ENCODE measurements at places on chromosomes 7 and 10.

- DNase-seq = peak; percentile 55
These were observed 47.5 kb upstream of the DGKB start for GRCh38 chr7:14950013-14950412.

GRCh38 chr10:1544929-1545328, 192.4 kb downstream of the ADARB2 start:
- no peak for DNase-seq

GRCh38 chr7:16648551-16648950, 2.6 kb downstream of the BZW2 start:
- DNase-seq = no peak

DNA sequence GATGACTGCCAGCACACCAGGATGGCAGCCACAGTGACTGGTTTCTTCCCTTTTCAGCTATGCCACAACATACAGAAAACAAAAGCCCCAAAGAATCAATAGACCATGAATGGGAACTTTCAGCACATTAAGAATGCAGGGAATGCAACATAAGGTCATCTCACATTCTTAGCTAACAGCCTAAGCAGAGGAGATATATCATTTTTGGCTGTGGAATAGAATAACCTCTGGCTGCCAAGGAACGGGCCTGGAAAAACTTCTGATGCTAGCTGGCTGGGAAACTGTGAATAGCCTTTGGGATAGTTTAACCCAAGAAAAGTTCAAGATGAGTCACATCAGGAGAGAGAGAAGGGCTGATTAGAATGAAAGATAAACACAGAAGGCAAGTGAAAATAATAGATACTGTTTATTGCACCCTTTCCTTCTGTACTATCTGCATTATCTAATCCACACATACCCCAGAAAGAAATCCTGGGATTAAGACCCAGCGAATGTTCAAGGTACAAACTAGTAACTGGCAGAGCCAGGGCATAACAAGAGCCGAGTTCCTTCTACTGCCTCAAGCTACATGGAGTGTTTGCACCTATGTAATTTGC, 169.2 kb downstream of the SEMA3A start:
- DNase-seq = peak; percentile 91

DNA sequence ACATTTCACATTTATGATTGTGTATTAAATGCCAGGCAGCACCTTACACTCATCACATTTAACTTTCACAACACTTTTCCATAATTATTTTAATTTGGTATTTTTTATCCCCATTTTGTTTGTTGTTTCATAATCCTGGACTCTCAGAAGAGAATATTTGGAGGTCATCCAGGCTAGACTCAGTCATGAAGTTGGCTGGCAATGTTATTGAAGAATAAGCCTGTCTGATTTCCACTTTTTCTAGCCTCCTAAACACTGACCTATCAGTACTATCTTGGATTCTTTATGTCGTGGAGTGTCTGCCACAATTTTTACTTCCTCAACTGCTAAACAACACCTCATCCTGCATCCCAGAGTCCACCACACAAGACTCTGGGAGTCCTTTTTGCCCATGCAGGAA, 372.3 kb upstream of the NRP1 start:
- DNase-seq = no peak

GRCh38 chr7:101273206-101273605, 28.3 kb upstream of the FIS1 start:
- DNase-seq = no peak

DNA sequence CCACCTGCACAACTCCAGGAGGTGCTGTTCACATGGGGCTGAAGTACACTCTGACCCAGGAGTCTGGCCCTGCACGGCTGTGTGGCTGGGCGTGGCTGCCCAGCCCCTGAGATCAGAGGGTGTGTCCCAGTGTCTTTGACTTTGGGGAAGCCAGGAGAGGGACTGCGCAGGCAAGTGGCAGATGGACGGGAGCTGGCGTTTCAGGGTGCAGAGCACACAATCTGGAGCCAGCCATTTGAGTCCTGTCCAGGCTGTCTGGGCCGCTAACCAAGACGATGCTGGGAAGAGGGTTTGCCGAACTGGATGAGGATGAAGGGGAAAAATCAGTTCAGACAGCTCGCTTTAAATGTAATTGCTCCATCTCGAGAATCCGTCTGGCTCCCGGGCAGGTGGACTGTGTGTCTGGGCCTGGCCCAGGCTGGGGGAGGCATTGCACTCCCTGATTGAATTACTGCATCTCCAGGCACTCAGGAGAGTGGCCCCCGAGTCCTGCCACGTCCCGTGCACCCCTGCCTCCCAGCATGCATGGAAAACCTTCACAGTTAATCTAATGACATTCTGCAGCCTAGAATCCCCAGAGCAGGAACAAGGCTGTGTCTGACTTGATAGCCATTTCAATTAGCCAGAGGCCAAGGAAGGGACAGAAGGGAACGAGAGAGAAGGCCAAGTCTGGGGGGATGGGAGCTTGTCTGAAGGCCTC, 120.8 kb upstream of the NANOS1 start:
- no peak for DNase-seq

DNA sequence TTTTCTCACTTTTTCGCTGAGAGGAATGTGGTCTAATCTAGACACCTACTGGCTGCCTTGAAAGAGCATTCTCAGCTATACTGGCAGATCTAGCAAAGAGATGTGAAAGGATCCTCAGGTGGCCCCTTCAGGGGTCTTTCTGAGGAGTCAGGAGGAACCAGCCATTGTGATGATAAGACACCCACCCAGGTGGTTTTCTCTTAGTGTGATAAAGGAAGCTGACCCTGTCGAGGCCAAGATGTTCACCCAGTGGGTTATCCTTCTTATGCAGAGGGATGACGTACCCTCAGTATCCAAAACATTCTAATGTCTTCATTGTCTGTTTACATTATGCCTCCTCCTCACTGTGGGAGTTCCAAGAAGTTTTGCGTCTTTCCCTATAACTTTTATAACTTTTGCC, 98.3 kb upstream of the LRGUK start:
- no peak for DNase-seq

GRCh38 chr10:103626178-103626577, 132.7 kb downstream of the NEURL1 start:
- no peak for DNase-seq

DNA sequence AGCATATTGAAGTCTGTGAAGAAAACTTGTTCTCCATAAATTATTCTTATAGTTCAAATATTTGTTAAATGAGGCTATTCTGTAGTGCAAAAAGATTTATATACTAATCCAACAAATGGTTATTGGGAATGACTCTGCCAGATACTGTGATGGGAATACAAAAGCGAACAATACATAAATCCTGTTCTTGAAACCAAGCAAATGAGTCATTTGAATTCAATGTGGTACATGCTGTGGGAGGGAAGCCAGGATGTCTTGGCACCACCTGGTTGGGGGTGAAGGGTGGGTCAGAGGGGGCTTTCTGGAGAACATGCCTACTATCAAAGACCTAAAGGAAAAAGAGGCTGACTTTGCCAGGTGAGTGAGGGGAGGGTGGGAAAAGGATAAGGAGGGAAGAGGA, 594.2 kb downstream of the CALN1 start:
- no peak for DNase-seq

DNA sequence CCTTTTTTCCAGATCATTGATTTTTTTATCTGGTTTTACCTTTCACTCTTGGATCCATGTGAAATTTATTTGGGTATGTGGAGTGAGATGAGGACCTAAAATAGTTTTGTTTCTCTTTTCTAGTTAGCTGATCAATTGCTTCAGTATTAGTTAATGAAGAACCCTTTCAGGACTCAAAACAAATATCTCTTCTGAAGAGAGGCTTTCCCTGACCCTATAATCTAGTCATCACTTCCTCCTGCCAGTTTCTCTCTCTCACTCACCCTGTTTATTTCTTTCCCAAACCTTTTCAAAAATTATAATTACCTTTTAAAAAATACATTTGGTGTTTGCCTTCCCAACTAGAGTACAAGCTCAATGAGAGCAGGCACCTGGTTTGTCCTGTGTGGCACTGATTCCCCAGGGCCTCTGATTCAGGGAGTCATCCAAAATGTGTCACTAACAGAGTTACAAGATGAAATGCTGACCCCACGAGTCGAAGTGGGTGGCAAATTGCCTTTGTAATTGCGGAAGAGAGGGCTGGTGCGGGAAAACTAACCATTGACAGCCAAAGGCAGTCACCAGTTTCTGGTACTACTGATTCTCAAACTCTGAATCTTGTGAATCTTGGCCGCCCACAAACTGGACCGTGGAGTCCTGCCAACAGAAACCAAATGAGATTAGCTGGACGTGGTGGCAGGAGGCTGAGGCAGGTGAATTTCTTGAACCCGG, 2.4 kb downstream of the TMEM140 start:
- no peak for DNase-seq

GRCh38 chr7:129877146-129877792, 75.5 kb downstream of the UBE2H start:
- DNase-seq = peak; percentile 38

DNA sequence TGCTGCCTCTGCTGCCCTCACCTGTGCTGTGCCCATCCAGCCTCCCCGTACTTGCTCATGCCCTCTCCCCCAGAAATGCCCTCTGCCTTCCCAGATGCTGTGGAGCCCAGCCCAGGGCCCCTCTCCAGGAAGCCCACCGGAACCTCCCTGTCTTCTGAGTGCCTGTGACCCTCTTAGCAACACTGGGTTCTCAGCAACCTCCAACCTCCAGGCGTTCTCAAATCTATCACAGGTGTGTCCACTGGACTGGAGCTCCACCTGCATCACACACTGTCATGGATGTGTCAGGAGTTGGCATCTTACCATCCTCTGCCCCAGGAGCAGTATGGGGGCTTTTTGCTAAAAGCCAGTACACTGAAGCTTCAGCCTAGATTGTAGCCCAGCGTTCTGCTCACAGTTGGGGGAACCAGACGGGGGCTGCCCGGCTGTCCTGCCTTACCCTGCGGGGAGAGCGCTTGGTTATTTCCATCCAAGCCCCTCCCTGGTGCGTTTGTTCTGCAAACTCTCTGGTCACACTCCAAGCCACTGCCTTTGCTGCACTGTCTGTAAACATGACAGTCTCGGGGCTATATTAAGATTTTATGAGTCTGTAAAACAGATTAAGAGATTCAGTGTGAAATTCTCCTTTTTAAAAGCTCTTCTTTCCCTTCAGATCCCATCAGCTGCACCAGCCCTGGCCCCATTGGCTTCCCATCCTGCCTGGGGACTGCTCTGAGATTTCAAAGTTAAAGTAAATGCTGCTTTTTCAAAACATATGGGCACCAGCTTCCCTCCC, 71.3 kb upstream of the CPXM2 start:
- no peak for DNase-seq

- DNase-seq = no peak
These were observed 149.8 kb upstream of the WNT16 start for GRCh38 chr7:121178869-121179497.

GRCh38 chr7:75663302-75663907, 75.3 kb downstream of the HIP1 start:
- no peak for DNase-seq

DNA sequence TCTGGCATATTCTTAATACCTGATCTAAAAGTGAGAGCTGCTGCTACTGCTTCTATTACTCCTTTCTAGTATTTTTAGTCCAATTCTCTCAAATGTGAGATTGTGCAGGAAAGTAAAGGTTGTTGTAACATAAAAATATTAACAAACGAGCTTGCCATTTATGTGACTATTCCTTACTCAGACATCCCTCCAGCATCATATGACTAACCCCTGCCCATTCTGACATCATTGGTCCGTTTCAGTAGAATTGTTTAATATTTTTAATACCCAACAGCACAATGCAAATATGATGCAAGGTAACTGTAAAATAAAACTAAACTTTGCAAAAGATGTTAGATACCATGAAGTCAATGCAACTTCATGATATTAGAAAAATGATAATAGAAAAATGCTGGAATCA, 83.6 kb downstream of the CFAP58 start:
- peak; percentile 33 for DNase-seq

- no peak for DNase-seq
These were observed 165.9 kb upstream of the VIPR2 start for GRCh38 chr7:159310457-159311171.

GRCh38 chr7:43004082-43004481, 71.9 kb downstream of the MRPL32 start:
- DNase-seq = no peak

DNA sequence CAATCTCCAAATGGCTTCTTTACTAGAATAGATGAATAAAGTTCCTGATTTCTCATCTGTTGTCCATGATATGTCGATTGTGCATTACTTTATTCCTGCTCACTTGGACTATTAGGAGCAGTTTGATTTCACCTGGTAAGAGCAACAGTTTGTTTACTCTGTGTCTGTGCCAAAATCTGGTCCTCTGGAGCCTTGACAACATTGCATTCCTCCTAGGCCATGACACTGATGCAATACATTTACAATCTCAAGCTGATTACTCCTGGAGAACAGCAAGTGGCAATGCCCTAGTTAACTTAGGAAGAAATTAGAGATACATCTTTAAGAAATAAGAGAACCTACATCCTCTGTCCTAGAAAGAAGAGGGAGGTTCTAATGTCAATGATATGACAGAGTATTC, 71.8 kb downstream of the SGCE start:
- DNase-seq = no peak

GRCh38 chr10:58512491-58513187, at the start of gene BICC1:
Gene BICC1, plus strand, starts transcription at chr10:58512872. Its CDS starts 272 bp downstream, at chr10:58513144.
- peak; percentile 55 for DNase-seq

DNA sequence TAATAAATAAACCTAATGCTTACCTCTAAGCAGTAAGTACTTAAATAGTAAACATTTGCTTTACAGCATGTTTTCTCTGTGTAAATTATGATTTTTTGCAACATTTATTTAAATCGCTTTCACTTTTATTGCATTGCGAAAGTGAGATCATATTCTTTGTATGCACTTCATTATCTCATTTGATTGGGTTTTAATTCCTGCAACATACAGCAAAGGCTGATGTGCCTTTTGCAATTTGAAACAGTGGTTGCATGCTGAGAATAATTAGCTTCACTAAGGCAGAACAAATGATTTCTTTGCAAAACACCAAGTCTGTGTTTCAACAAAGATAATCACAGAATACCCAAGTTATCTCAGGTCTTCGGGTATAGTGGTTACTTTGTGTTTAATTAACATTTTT, 16.3 kb upstream of the THSD7A start:
- no peak for DNase-seq

- DNase-seq = no peak
These were observed 72.4 kb upstream of the SP4 start for GRCh38 chr7:21355406-21355874.

DNA sequence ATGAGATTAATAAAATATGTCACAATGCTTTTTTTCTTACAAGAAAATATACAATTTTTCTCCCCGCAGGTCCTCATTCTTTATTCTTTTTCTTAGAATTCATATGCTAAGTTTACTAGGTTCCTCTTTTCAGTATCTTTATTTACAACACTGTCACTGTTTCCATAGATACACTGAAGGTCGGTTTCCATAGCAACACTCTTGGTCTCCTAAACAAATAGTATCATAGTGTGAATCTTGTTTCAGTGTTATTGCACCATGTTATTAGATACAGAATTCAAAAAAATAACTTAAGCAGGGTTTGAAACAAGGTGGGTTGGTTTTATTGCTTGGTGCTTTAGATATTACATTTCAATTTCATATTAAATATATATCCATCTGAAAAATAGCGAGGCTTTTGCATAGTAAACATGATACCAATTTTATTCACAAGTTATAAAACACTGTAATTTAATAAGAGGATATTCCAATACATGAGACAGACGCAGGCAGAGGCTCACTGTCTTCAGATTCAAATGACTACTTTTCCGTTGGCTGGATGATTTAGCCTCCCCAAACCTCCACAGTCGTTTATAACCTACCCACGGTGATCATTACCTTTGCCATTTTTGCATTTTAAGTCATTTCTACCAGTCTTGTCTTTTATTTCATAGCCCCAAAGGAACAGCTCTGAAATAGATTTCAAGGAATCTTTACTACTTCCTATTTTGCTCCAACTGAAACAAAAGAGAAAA, 88.9 kb upstream of the KLF6 start:
- peak; percentile 61 for DNase-seq
